Stimulated activated CD8-positive, alpha-beta memory T cell treated with anti-CD3 and anti-CD28 coated beads, Interleukin-7, amount 100 ng/mL, for 1 hour (primary cell): ENCODE measurements at places on chromosomes 4 and X.

- DNase-seq = no peak
These were observed 64.0 kb upstream of the PGM2 start for GRCh38 chr4:37762294-37762990.

- DNase-seq = no peak
These were observed 153.6 kb downstream of the QDPR start for GRCh38 chr4:17358241-17358640.

GRCh38 chr4:74370912-74371311 lies 6.0 kb downstream of the EREG start:
- no peak for DNase-seq

- no peak for DNase-seq
These were observed 1393.1 kb upstream of the DIAPH2 start for GRCh38 chrX:95291561-95291960.

- no peak for DNase-seq
These were observed 37.9 kb downstream of the RELL1 start for GRCh38 chr4:37648084-37648817.

DNA sequence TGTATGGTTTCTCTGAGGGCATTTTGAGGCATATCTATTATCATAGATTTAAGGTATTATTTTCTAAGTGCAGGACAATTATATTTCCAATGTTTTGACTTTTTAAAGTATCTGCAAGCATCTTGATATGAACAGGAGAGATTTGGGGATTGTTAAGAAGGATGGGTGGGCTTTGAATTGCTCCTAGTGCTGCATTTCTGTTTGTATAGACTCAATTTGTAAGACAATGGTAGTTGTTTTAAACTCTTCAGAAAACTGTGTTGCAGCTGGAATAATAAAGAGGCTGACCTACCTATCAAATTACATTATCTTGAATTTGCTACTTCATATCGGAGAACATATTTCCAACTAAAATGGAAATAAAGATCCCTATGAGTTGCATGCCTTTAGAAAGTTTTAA lies 570.3 kb downstream of the ADGRL3 start:
- no peak for DNase-seq

- no peak for DNase-seq
These were observed 558.0 kb downstream of the TRIML1 start for GRCh38 chr4:188697243-188697642.

GRCh38 chrX:108735091-108735678 lies 1.2 kb downstream of the IRS4 start:
- DNase-seq = no peak

- no peak for DNase-seq
These were observed 300.1 kb downstream of the SPRY1 start for GRCh38 chr4:123696687-123697086.

- DNase-seq = no peak
These were observed 114.8 kb downstream of the CDS1 start for GRCh38 chr4:84697615-84698201.

DNA sequence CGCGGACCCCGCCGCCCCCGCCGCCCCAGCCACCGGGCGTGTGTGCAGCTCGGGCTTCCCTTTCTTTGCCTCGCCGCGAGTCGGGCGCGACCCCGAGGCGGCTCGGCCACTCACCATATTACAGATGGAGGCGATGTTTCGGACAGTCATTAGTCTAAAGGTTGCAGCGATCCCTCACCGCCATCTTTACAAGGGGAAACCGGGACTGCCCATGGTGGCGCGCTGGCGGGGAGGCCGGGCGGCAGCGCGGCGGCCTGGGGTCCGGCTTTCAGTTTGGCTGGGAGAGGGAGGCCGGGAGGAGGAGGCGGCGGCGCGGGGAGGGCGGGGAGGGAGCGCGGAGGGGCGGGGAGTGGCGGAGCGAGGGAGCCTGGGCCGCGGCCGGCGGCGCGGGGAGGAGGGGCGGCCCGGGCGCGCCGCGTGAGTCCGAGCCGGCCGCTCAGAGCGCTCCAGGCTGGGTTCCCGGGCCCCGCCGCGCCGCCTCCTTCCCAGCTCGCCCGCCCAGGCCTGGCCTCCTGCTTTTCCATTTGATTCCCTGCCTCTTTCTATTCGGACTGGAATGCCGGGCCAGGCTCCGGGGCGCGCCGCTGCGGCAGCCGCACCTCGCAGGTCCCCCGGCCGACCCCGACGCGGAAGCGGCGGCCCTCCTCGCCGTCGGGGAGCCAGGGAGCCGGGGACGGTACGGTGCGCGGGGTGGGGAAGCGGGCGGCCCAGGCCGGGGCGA lies at the start of gene USP46:
TSS of gene USP46 (minus strand) at position 301 of the 721 bp plus-strand sequence. CDS start at position 150, 151 bp downstream.
- DNase-seq = no peak

GRCh38 chr4:146661367-146661766 lies 22.7 kb downstream of the POU4F2 start:
- DNase-seq = no peak

GRCh38 chr4:173191623-173192041 lies 23.0 kb downstream of the GALNT7 start:
- DNase-seq = no peak

GRCh38 chr4:150569384-150569987 lies 12.5 kb upstream of the MAB21L2 start:
- no peak for DNase-seq

DNA sequence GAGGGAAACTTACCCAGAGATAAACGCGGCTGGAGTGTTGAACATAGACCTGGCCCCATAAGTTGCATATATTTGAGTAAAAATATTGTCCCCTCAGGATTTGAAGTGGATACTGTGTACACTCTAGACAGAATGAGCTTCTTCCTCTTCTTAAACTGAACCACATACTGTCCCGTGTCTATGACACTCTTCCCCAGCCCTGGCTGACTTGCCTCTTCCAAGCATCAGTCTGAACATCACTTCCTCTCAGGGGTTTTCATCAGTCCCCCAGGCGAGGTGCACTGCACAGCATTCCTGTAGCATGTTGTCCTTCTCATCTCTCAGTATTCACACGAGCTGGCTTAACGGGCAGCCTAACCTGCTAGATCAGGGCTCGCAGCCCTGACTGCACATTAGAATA lies 80.5 kb upstream of the TMEM150C start:
- DNase-seq = no peak

DNA sequence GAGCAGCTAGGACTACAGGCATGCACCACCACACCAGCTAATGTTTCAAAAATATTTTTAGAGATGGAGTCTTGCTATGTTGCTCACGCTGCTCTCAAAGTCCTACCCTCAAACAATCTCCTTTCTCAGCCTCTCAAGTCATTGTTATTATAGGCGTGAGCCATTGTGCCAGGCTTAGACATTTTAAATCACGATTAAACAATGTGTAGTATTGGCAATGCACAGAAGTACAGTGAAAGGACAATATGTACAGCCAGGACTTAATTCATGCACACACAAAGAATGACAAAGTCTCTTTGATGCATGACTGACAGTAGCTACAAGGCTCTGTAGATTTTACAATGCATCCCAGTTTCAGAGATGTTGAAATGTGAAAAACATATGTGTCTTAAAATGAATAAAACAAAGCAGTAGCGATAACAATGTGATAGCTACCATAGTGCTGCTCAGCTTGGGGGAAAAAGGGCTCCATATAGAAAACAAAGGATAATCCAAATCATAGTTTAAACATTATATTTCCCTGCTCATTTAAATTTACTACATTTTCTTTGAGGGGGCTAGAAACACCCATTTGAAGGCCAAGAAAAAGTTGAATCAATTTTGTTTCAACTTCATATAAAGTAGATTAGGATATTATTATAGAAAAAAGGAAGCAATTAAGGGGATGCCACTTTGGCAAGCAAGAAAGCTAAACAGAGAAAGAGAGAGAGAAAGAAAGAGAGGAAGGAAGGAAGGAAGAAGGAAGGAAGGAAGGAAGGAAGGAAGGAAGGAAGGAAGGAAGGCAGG lies 272.4 kb upstream of the SMIM31 start:
- DNase-seq = no peak

DNA sequence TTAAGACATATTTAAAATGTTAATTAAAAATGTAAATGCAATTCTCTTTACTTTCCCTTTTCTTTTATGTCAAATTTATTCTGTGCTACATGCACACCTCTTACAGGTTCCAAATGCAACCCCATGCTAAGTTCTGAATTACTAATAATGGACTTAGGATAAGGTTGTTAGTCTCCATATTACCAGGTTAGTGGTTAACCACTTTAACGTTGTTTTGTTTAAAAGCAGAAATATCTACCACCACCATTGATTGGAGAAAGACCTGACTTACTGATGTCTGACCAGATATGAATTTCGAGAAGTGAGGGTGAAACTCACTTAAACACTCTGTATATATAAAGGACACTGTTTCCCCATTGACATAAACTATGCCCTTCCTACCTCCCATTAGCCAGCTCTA lies 6.9 kb upstream of the TRPC3 start:
- no peak for DNase-seq

DNA sequence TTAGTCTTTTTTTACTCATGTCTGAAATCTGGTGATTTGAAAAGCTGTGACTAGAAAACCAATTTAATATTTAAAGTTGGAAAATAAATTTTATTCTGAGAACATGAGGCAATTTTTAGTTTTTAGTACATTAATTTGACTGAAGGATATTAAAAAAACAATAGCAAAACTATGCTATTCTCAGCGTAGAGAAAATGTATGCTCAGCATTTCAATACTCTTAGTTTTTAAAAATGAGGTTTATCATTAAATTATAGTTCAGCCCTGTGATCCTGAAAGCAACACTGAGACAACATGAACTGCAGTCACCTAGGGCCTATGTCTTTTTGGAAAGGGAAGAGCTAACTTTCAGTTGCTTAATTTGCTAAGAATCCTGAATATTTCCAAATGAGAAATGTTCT lies 9.5 kb downstream of the GALNT7 start:
- no peak for DNase-seq

DNA sequence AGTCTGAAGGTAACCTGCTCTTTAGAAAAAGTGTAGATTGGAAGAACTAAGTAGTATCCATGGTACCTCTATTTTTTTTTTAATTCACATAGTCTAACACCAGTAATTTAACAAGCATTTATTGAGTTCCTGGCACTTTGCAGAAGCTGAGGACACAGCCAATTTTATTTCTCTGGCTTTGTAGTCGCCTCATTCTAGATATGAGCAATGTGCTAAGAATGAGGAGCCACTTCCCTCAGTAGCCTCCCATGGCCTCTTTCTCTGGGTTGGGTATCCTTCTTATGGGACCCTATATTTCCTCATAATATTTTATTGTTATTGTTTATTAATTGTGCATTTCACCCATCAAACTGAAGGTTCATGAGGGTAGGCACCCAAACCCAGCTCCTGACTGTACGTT lies 67.6 kb downstream of the ENPEP start:
- no peak for DNase-seq

DNA sequence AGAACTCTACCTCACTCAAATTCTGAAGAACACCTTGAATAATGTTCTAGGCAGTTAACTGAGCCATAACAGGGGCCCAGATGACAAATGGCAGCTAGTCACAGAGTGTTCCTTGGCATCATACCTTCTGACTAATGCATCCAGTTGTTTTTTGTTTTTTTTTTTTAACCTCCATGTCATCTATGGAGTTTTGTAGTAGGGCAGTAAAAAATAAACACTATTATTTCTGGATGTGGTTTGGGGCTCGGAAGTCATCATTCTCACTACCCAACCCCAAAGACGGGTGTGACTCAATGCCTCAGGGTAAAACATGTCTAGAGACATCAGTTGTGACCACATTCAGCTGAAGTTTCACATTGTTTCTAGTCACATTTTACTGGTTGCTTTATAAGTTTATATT lies 31.2 kb upstream of the MCF2 start:
- no peak for DNase-seq

DNA sequence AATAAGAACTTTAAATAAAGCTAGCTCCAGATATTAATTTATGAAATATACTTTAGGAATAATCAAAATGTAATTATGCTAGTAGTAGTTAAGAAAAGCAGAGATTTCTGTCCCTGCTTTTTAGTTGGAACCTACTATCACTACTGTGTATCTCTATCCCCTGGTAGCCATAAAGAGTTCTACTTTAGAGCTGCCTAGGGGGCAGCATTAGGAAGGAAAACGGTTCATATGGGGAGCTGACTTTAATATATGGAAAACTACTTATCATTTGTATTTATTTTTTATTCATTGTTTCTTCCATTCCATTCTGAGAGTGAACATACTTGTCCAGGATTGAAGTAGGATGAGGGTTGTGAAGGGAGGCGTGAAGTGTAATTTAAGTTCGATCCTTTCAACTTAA lies 40.9 kb downstream of the CPEB2 start:
- no peak for DNase-seq

DNA sequence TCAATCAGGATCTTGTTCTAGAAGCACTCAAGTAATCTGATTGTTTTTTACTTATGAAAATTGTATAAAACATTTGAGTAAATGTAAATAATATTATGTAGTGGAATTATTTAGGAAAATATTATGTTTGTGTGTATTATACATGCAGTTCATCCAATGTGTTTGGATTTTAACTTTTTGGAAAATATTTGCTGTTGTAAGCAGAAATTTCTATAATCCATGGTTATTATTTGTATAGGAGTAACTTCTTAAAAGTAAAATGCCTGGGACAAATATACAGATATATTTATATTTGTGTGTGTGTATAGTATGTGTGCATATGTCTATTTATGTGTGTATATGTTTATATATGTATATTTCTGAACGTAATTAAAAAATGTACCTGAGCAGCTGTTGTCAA lies 1394.6 kb upstream of the AGA start:
- DNase-seq = no peak

DNA sequence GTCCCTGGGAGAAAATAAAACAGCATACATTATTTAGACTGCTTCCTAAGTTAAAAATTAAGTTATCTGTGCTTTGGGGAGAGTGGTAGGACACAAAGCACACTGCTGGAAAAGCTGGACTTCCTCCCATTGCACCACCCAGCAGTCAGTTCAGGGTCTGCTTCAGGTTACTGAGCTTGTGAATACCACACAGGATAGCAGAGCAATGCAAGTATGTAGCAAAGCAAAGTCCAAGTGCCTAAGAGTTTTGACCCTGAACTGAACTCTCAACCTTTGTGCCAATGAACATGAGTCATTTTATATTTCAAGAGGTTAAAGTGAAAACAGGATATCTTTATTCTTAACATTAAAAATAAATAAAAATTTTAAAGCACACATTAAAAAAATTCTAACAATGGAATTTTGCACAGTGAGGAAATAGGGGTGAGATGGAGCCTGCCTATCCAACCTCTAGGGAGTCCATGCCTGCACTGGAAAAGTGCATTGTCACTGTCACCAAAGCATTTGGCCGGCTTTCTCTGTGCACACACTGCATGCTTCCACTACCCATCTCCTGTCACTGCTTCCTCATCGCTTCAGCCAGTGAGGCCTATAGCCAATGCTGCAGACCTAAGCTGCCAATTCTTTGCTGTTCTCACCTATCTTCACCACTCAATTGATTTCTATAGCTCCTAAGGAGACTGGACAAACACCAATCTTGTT lies 50.9 kb downstream of the ABCG2 start:
- DNase-seq = no peak
